NCI-H1417 treated with DMSO at 0.1 percent for 48 hours (cell line): ENCODE measurements at places on chromosomes 5 and 9.

DNA sequence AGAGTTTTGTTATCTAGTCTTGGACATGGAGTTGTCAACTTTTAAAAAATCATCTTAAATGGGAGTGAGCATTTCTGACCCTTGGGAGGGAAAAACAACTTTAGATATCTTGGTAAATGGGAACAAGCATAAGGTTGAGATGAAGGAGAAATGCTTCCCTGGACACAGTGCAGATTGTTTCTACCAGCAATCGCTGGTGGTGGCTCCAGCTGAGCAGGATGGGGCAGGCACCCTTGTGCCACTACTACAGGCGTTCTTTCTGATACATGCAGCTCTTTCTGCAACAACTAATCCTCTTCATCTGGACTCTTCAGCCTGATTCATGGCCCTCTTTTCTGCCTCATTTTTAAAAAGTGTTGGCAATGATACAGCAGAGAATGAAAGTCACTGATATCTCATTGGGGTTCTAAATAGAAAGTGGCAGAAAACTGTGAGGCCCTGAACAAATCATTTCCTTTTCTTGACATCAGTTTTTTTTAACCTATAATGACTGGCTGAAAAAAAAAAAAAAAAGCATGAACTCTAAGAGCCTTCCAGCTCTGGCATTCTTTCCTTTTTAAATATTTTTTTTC is 409.4 kb upstream of the PTGER4 start:
- DNase-seq = no peak

DNA sequence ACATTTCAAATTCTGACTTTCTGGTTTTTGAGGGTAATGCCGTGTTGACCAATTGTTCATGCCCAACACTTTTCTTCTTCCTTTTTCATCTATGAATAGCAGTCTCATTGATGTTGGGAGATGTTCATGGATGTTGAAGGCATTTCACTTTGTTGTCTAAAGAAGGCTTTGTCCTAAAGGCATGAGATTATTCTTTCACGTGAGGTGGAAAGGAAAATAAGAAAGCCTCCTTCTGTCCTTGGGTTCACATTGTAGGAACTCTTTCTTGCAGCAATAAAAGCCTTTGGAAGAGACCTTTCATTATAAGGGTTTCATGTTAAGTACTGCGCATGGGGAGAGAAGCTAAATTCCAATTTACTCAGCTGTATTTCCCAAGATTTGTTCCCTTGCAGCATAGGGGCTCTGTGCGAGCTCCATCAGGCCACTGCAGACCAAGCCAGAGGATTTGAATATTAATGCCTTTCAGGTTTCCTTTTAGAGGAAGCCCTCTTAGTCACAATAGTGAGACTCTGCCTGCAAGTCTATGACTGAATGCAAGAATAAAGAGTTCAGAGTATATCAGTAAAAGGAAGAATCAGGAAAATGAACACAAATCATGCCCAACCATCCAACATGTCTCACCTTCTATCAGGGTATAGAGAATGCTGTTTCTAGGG is 274.6 kb downstream of the TMEM38B start:
- DNase-seq = no peak

DNA sequence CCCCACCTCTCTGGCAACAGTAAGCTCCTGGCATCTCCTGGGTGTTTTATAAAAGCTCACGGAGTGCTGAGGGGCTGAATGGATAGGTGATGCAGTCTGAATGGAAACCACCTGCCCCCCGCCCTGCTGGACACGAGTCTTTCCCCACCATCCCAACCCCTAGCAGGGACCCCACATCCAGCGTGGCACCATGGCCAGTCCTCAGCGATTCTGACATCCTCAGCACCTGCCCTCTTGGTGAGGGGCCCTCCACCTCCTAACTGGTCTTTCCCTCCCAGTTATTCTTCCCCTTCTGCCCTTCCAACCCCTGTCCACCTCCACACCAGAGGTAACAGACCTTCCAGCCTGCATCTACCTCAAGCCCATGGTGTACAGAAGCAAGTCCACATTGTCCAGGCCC is 38.7 kb upstream of the GABBR2 start:
- DNase-seq = no peak

DNA sequence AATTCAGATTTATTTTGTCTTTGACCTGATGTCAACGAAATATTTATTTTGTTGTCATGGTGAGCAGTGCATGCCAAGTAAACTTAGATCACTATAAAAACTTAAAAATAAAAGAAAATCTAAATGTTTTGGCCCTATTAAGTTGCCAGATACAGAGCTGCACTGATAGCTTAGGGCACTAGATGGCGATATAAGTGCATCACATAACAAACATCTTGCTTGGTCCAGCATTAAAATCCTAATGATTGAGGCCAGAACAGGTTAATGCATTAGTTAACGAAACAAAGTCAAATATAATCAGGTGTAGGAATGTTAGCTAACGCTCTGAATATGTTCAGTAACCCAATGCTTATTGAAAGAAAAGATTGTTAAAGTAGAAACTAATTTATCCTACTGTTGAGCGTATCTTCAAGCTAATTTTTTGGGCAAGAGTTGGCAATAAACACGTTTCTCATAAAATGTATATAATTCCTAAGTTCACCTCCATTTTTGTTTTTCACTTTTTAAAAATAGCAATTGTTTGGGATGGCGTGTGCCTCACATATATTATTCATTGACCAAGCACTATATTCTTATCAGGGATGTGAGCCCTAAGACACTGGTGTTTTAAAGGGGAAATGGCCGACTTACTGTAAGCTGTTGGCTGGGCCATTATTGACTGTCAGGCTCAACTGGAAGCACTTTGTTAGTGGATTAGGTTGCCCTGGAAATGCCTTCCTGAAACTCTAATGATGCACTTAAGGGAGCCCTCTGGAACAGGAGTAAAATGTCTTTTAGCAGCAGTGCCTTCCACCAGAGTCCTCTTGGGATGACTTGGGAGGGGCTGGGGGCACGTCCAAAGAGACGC is 33.3 kb downstream of the KCTD16 start:
- DNase-seq = no peak

DNA sequence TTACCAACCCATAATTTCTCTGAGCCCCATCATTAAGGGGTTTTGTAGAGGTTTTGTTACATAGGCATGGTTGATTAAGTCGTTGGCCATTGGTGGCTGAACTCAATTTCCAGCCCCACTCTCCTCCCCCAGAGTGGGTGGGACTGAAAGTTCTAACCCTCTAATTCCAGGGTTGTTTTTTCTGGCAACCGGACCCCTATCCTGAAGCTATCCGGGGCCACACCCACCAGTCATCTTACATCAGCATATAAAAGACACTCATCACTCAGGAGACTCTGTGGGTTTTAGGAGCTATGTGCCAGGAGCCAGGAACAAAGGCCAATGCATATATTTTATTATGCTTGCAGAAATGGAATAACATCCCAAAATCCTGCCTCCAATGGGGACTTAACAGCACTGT is 186.0 kb downstream of the NXNL2 start:
- DNase-seq = no peak

DNA sequence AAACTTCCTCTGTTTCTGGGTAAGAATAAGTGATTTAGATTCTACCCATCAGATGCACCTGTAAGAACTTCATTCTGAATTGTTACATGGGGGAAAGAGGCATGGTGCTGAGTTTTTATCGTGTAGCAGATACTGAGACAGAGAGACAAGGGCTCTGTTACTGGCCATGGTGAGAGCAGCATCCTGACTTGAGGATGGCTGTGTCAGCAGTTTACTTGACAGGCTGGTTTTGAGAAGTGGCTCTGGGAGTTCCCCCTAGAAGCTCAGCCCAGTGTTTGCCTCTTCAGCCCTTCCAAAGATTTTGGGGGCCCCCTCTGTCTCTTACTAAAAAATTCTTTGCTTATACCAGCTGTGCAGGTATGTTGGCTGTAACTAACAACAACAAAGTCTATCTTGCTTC is 510.5 kb downstream of the LRRC70 start:
- no peak for DNase-seq

GRCh38 chr9:135579889-135580660 is 18.5 kb downstream of the PAEP start:
- no peak for DNase-seq

DNA sequence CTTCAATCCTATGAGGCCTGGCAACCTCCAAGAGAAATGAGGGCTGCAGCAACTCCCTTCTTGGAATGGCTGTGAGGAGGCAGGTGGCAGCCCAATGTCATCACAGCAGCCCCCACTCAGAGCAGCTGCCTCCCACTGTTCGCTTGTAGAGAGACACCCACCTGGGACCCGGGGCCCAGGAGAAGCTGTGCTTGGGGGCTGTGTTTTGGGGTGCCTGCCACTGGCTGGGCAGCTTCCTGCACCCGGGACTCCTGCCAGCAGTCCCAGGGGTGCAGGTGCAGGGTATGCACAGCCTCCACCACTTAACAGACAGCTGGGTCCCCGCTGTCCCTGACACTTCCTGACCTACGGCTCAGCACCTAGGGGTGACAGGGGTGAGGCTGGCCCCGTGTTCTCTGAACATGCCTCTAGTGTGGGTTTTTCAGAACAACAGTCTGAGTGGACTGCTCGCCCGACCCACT is 26.2 kb downstream of the NIPAL4 start:
- DNase-seq = no peak

- peak; percentile 32 for DNase-seq
Observed at GRCh38 chr9:128203707-128204551, 750 bp downstream of the DNM1 start.

DNA sequence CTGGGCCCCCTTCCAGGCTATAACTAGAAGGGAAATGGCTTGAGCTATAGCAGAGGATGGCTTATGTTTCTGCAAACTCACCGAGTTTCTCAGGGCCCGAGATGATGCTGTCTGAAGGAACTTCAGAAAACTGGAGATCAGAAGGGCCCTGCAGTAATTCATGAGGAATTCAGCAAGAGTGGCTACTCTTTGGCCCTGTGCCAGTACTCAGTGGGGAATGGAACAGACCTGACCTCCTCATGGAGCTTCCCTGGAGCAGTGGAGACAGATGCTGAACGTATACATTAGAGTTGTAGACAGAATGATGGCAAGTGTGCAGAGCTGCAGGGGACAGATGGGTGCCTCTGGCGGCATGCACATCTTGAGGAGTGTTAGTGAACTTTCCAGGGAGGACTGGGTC is 17.3 kb upstream of the SMIM32 start:
- no peak for DNase-seq

DNA sequence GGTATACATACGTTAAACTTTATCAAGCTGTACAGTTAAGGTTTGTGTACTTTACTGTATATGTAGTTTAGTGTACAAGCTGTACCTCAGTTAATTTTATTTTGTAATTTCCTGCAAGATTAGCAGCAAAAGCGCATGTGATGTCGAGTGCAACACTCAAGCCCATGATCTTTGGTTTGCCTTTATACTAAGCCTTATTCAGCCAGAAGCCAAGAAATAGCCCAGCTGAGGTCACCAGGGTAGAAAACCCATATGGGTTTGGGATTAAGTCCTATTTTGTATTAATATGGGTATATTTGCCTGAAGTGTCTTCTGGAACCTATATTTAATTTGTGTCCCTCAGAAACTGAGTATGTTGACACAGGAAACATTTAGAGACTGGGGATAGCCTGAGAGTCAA is 59.3 kb downstream of the ZFAND5 start:
- DNase-seq = no peak

- no peak for DNase-seq
Observed at GRCh38 chr9:35110327-35110761, 5.3 kb downstream of the ATOSB start.

DNA sequence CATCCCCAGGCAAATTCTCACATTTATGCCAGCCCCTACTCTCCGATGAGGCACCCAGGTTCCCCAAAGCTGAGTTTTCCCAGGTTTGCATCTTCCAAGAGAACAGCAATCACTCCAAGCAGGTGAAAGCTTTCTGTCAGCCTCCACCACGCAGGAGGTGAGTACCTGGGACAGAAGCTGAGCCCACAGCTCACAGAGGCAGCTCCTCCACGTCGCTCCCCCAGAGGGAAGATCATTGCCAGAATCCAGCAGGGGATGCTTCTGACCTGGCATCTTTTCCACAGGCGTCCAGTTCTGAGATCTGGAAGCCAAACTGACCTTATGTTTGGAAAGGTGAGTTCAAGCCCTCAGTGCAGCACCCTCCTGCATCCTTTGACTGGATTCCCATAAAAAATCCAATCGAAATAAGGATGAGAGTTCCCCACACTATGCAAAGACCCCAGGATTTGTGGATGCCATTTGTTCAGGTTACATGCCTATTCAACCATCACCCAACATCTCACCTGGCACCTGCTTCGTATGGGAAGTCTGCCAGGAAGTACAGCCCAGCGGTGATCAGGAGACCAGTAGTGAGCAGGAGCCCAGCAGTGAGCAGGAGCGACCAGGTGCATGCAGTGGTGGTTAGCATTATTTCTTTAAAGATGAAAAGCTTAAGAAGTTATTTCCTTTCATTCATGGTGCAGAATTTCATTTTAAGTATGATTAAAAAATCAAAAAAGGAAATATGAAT is 47.4 kb upstream of the OLFM1 start:
- DNase-seq = no peak

GRCh38 chr9:116377179-116377798 is 223.7 kb downstream of the PAPPA start:
- DNase-seq = no peak

- DNase-seq = no peak
Observed at GRCh38 chr5:41503310-41503709, 7.1 kb downstream of the PLCXD3 start.

GRCh38 chr9:33107762-33108161 is 31.3 kb upstream of the SMU1 start:
- no peak for DNase-seq

- no peak for DNase-seq
Observed at GRCh38 chr9:72158680-72159079, 9.4 kb downstream of the GDA start.

DNA sequence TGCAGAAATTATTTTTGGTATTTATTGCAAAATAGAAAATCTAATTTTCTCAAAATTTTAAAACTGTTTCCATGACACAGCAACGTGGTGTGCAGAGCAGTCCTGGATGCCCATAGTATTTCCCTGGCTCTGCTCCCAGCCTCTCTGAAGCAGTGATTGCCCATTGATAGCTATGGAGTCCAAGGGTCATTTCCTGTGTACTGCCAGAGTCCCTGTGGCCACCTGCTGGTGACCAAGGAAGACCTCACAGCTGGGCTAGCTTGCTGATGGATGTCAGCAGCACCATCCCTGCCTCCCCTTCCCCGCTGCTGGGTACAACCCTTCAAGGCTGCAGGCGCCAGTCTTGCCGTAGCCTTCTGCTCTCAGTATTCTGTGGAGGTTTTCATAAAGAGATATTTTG is 184.1 kb downstream of the DIRAS2 start:
- no peak for DNase-seq

- DNase-seq = no peak
Observed at GRCh38 chr9:115133649-115134048, 15.7 kb upstream of the TNC start.

- DNase-seq = peak; percentile 74
Observed at GRCh38 chr5:124649491-124650146, 96.8 kb downstream of the ZNF608 start.

- no peak for DNase-seq
Observed at GRCh38 chr5:98519571-98519970, 253.9 kb upstream of the RGMB start.
